ENCODE measurements at places on chromosomes 6 and 20.

- no peak for DNase-seq
Measured at GRCh38 chr6:151719070-151719469, 88.4 kb upstream of the ESR1 start.

- DNase-seq: no peak
Measured at GRCh38 chr6:116409756-116410155, 39.0 kb downstream of the DSE start.

DNA sequence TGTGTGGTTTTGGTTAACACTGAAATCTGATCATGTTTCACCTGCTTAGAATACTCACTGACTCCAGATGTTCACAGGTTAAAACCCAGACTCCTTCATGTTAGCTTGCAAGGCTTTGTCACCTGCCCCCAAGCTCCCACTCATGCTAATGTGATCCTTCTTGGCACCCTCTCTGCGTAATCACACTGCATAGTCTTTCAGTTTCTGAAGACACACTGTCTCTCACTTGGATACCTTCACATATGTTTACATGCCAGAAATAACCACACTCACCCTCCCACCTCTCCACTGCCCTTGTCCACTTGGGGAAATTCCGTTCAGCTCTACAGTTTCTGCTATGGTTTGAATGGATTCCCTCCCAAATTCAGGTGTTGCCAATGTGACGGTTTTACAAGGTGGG, 234.7 kb upstream of the SASH1 start:
- no peak for DNase-seq

DNA sequence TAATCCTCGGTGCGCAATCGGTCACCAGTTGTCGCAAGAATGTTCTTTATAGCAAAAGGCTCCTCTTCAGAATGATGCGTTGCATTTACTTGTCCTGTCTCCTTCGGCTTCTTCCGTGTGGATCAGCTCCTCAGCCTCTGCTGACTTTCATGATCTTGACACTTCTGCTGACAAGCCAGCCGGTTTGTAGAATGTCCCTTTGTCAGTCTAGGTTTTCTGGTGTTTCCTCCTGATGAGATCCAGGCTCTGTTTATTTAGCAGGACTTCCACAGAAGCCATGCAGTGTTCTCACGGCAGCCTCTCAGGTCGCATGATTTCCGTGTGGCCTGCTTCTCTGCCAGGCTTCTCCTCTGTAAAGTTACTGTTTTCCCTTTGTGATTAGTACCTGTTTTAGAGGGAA, 66.9 kb downstream of the STX11 start:
- no peak for DNase-seq

DNA sequence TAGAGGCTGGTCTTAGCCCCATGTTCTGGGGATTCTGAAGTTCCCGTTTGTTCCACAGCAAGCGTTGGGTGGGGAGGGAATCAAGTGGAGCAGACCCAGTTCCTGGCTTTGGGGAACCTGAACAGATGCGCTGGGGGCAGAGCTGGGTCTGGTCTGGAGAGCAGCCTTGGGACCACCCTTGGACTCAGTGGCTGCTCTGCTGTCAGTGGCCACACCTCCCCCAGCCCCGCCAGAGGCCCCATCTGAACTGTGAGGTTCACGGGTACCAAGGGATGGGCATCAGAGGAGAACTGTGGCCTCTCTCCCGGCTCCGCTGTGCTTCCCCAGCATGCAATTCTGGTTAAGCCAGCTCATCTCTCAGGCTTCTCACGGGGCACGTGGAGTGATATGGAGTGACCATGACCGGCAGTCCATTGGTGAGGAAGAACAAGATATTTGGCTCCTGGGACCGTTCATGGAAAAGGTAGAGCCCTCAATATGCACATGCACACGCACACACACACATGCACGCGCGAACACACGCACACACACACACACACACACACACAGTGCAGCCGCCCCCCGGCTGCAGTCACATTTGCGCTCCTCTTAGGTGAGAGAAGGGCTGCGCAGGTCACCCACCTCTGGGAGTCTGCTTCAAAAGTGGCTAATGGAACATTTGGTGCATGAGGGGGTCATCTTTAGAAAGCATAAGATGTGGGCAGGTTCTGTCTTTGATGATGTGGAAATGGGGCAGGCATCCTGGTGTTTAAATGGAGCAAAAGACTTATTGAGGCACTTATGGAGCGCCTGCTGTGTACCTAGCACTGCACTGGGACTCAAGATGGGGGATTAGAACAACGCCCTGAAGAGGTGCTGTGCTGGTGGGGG, 6.0 kb downstream of the DLGAP4 start:
- no peak for DNase-seq

- no peak for DNase-seq
Measured at GRCh38 chr6:142013287-142013686, 119.4 kb upstream of the GJE1 start.

DNA sequence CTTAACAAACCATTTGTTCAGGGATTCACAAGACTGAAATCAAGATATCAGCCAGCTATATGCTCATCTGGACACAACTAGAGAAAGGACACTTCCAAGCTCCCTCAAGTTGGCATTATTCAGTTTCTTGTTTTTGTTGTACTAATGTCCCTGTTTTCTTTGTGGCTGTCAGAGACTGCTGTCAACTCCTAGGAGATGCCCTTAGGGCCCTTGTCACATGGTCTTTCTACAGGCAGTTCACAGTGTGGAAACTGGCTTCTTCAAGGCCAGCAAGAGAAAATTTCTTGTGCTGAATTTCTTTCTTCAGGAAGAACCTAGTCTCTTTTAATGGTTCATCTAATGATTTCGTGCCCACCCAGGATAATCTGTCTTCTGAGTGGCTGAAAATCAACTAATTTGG, 677.2 kb upstream of the MAN1A1 start:
- no peak for DNase-seq

DNA sequence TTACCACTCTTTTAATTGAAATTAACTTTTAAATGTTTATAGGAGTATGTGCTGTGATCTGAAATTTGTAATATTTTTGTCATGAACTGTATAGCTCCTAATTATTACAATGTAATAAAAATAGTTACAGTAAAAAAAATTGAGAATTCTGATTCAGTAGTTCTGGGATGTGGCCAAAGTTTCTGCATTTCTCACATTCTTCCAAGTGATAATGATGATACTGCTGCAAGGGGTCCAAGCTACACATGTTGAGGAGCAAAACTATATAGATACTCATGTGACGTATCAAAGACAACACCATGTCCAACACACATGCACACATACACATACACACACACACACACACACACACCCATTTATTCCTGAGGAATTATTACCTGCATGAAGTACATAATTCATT, 71.0 kb upstream of the FAM83B start:
- DNase-seq: no peak
